ENCODE measurements at places on chromosomes 2 and 18.

DNA sequence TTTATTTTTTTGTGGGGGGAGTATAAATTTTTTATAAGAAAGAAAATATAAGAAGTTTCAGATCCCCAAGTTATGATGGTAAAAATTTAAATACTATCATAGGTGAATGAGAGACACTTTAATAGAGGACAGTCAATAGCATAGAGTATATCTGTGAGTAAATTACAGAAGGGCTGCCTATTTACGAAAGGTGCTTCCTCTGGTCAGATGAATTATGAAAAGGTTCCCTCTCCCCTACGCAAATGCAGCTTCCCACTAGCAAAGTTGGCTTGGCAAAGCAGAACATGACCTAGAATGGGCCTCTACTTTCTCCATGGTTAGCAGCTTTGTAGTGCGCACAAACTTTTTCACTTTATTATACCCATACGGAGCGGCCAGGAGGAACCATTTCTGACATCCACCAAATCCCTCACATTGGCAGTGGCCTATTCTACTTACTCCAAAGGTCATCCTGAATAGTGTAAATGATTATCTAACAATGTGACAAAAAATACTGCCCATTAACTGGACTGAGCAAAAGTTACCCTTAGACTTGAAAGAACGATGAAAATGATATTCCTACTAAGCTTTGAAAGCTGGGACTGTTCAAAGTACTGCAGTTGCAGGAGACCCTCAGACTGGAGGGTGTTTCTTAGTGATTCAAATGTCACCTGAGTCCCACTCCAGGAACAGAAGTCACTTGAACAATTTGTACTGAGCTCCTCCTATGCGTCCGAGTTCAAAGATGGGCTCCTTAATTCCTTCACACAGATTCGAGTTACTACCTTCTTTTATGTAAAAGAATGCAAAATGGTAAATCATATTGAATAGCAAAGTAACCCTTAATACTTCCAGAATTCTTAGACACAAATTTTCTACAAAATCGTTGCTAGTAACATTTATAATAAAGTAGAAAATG, 148.5 kb downstream of the NOL4 start:
- DNase-seq: no peak

DNA sequence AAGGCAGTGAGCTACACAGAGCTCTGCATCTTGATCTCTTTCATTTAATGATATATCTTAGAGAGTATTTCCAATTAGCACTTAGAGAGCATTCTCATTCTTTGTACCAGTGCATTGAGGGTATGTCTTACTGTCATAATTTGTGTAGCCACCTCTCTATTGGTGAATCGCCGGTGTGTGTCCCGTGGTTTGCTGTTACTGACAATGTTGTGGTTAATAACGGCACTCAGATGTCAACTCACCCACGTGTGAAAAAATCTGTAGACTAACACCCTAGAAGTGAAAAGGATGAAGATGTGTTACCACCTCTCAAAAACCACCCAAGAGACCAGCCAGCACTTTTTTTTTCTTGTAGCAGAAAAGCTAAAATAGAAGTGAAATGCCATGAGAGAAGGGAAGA, 37.1 kb downstream of the TEX51 start:
- no peak for DNase-seq

GRCh38 chr2:25320077-25320476, 21.6 kb downstream of the DNMT3A start:
- no peak for DNase-seq

- no peak for DNase-seq
These were observed 76.1 kb upstream of the MC4R start for GRCh38 chr18:60448487-60449267.

GRCh38 chr2:168740360-168740759, 62.1 kb upstream of the NOSTRIN start:
- DNase-seq: no peak

DNA sequence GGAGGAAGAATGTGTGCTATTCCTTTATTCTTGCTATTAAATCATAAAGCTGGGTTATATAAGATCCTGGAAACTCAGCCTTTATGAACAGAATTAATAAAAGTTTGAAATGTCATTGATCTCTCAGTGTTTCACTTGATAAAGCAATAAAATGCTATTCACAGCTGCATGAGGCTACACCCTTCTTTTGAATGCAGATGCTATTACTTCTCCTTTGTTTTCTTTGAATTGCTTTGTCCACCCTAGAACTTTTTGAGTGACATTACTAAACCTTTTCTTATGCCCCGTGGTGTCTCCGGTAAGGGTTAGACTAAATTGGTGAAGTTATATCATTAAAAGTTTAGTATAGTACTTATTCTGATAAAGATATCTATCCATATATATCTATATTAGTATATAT, 18.9 kb downstream of the SERPINB5 start:
- no peak for DNase-seq

GRCh38 chr2:68362069-68362468, 3.0 kb upstream of the PLEK start:
- peak; percentile 75 for DNase-seq

DNA sequence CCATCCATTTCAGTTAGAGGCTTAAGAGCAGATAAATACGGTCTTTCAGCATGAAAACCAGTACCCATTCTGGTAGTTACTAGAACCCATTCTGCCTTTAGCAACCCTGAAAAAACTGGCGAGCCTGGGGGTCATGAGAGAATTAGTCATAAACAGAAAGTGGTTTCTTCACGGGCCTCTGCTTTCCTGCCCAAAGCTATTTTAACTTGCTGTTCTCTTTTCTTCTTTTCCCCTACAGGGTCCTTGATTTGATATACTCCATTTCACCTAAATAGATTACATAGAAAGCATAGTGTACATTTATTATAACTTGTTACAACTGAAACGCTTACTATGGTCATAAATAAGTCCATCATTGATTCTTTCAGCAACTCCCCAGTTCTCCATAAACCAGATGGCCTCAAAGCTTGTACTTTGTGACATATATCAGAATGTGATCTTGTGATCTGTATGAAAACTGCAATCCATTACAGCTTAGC, 48.3 kb downstream of the WDFY1 start:
- no peak for DNase-seq

DNA sequence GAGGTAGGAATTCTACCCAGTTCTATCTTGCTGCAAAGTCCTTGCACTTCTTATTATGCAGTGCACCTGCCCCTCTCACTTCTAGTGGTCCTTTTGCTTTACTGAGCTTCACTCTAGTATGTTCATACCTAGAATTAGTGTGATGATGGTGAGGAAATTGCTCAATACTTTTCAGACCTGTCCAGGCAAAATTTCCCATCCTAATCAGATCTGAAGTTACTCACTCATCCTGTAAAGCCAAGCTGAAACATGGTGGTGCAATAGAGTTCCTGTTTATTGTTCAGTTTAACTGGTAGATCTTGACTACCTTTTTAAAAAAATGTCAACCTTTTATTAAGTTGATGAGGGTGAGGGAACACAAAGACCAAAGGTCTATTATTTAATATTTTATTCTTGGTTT, 12.6 kb upstream of the FIGN start:
- DNase-seq: no peak

- DNase-seq: no peak
These were observed 35.2 kb downstream of the RFX8 start for GRCh38 chr2:101439716-101440115.

DNA sequence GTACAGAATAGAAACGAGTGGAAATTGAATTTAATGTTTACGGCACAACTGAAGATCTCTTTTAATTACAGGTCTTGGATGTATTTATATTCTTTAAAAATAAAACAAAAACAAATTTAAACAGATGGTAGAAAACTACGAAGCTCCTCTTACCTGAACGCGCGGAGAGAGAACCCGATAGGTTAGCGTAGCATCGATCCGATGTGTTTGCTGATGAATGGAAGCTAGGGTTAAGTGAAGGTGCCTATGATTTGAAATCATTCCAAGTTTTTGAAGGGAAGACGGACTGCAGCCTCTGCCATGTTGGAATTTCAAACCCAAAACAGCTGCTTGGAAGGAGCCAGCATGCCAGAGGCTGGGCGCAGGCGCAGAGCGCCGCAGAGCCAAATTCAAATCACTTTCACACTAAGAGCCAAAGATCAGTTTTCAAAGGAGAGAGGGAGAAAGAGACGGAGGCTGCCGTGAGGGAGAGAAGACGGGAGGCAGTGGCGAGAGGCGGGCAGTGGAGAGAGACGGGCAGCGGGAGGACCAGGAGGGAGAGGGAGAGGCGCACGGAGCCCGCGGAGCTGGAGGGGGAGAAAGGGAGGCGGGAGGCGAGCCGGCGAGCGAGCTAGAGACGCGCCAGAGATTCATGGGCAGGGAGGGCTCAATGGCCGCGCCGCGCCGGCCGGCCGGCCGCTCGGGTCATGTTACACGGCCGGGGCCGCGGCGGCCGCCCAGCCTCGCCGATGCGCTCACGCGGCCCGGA, at the start of gene FIGN:
TSS of gene FIGN (minus strand) at position 324 of the 748 bp plus-strand sequence. CDS start 1,081 bp downstream, outside the sequence.
- DNase-seq: peak; percentile 86

GRCh38 chr18:23398401-23398800, 54.7 kb upstream of the RIOK3 start:
- no peak for DNase-seq

DNA sequence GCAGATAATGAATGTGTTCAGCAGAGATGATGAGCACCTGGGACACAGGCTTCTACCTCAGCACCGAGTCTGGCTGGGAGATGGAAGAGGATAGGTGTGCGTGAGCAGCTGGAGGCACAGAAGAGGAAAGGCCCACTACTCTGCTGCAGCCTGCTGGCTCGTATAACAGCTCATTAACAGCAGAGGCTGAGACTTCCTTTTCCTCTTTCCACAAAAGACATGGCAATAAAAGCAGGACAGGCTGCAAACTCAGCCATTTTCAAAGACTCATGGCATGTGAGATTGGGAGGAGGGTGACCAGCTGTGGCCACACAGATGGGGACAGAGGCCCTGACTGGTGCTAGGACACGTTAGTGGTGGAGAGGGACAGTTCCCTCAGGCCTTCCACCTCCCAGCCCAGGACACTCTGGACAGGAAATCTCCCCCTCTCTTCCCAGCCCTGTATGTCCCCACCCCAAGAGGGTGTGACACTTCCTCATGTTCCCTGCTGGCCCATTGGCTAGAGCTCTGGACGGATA, 60.3 kb downstream of the CACNB4 start:
- no peak for DNase-seq

- no peak for DNase-seq
These were observed 57.4 kb upstream of the EPAS1 start for GRCh38 chr2:46239847-46240181.

DNA sequence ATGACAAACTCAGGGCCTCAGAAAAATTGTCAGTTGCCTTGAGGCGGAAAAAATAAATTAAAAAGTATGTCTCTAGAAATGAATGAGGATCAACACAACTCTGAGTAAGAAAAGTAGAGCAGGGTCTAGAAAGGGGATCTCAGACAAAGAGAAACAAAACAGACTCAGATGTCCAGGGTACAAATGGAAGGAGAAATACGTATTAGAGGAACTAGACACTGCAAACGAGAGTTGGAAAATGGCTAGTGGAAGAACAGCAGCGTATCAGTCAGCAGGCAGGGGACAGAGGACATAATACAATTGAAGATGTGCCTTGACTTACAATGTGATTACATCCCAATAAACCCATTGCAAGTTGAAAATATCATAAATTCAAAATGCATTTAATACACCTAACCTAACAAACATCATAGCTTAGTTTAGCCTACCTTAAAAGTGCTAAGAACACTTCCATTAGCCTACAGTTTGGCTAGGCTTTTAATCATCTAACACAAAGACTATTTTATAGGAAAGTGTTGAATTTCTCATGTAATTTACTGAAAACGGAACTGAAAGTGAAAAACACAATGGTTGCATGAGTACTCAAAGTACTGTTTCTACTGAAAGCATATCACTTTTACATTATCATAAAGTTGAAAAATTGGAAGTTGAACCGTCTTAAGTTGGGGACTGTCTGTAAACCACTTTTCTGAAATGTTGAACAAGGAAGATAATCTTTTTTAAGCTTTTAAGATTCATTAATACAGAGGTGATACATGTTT, 182.8 kb downstream of the NBAS start:
- no peak for DNase-seq

- DNase-seq: no peak
These were observed 107.4 kb downstream of the ARL6IP6 start for GRCh38 chr2:152825834-152826233.

- no peak for DNase-seq
These were observed 105.9 kb downstream of the LYPD1 start for GRCh38 chr2:132564065-132564464.

GRCh38 chr2:43098539-43098938, 127.9 kb downstream of the ZFP36L2 start:
- DNase-seq: no peak

- no peak for DNase-seq
These were observed 191.8 kb upstream of the RBBP8 start for GRCh38 chr18:22741318-22741717.

- no peak for DNase-seq
These were observed 2.5 kb upstream of the UGT1A7 start for GRCh38 chr2:233679196-233679595.

- peak; percentile 10 for DNase-seq
These were observed 122.2 kb downstream of the NCOA1 start for GRCh38 chr2:24613154-24613814.

DNA sequence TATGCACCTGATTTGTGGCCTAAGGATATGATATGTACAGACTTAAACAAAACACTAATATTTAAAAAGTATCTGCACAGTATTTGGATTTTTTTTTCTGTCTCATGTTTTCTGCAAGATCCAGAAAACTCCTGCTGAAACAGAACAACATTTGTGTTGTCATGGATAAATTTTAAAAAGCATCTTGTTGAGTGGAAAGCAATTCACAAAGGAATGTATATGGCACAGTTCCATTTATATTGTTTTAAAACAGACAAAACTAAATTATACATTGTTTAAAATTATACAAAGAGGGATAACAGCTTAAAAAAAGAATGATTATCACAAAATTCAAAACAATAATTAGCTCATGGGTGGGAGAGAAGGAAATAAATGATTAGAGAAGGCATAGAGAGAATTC, 193.5 kb downstream of the PPP1R1C start:
- no peak for DNase-seq

- DNase-seq: peak; percentile 73
These were observed 143.6 kb upstream of the MAP3K20 start for GRCh38 chr2:172931918-172932520.

GRCh38 chr2:241459520-241459919, 48.9 kb downstream of the STK25 start:
- no peak for DNase-seq

DNA sequence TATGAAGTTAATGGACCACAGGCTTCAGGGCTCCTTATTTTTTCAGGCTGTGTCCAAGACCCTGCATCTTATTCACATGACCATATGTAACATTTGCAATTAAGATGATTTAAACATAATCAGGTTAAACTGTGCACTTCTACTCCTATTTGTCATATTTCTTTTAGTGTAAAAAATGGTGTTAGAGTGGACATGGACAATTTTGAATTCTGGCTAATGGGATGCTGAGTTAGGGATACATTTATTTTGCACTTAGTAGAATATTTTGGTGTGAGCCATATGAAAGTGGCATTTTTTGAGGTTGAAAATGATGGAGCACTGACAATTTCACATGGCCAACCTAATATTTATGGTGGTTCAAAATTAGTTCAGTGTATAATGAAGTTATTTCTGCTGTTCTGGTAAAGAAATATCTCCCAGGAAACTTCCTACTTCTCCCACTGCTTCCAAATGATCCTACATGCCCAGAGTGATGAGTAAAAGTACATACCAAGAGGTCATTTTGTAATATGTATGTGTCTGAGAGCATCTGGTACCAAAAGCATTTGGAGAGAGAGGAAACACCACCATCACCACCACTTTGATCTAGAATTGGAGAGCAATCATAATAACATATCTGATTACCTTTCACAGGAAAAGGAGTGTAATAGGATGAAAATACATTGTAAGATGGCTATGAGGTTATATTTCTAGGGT, 36.0 kb downstream of the GULP1 start:
- DNase-seq: no peak

GRCh38 chr18:46340716-46341115, 236.5 kb downstream of the HAUS1 start:
- no peak for DNase-seq
